ENCODE measurements at places on chromosomes 13 and 19.

DNA sequence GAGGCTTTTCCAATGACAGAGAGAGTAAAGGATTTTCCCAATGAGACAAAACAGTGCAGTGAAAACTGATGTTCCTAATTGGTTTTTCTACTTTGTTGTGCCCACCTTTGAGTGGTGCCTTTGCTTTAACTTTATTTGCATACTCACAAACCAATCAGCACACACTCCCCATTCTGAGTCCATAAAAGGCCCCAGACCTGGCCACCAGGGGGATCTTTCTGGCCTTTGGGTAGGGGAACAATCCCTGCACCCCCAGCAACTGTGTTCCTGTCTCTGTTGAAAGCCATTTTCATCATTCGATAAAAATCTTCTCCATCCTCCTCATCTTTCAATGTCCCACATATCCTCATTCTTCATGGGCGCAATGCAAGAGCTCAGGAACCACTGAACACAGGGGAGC is 252.8 kb downstream of the B3GLCT start:
- DNase-seq: no peak

GRCh38 chr19:32318884-32319520 is 26.4 kb upstream of the ZNF507 start:
- no peak for DNase-seq

DNA sequence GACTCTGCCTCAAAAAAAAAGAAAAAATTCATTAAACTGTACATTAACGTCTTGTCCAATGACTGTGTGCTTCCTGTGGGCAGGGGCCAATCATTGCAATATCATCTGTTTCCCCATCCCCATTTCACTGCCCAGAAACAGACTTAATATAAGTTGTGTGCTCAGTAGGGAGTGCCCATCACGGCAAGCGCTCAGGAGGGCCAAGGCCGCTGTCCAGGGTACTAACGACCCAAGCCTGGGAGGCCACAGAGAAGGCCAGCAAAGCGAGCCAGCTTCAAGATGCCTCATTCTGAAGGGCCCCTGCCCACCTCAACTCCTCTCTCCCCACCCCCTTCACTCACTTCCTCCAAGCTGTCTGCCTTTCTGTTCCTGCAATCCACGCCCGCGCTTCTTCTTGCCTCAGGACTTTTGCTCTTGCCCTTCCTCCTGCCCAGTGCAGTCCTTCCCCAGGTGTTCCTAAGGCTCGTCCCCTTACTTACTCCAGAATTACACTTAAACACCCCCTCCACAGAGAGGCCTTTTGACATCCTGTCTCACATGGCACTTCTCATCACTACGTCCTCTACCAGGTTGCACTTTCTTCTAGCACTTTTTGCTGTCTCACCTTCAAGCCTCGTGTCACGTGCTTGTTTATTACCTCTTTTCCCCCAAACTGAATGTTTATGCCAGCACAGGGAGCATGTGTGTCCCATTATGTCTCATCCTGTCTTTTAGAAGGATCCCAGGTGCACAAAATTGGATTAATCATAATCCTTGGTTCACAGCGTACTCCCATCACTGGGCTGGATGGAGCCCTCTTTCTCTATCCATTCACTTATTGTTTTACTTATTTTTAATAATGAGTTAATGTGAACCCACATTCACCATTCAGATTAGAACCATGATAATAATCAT is 11.3 kb upstream of the POU2F2 start:
- peak; percentile 38 for DNase-seq

DNA sequence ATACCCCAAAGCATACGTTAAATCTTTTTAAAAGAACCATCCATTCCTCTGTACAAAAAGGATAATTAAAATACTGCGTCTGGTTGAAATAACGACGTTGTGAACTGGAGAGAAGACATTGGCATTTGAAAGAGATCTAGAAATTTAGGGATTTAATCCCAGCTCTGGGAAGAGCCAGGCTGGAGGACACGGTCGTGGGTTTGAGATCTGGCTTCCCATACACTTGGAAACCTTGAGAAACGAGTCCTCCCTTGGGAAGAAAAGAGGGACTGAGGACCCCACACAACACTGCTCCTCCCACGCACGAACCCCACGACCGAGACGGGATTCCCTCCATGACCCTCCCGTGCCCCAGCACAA is 625 bp downstream of the ZNF709 start:
- no peak for DNase-seq

DNA sequence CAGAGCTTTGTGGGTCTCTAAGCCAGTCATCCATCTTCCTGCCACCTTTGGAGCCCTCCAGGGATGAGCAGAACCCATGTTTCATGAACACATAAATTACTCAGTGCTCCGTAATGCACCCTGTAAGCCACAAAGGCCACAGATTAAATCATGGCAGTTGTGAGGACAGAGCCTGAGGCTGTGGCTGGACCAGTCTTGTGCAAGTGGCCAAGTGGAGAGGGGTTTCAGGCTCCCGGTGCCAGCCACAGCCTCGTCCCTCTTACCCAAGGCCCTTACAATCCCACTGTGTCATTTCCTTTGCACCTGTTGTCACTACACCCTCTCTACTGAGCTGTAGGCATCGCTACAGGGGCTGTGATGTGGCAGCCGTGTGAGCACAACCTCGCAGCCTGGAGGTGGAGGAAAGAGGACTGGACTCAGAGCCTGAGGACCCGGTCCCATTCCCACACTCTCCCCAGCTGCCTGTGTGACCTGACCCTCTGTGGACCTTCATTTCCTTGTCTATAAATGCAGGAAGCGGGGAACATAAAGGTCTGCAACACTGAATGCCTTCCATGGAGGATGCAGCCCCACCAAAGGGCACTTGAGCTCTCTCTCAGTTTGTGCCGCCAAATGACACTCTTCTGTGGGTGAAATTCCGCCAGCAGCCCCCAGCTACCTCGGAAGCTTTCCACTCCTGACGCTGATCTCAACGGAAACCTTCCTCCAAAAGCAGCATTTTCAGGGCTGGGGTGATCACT is 792.0 kb downstream of the UQCRFS1 start:
- DNase-seq: no peak

DNA sequence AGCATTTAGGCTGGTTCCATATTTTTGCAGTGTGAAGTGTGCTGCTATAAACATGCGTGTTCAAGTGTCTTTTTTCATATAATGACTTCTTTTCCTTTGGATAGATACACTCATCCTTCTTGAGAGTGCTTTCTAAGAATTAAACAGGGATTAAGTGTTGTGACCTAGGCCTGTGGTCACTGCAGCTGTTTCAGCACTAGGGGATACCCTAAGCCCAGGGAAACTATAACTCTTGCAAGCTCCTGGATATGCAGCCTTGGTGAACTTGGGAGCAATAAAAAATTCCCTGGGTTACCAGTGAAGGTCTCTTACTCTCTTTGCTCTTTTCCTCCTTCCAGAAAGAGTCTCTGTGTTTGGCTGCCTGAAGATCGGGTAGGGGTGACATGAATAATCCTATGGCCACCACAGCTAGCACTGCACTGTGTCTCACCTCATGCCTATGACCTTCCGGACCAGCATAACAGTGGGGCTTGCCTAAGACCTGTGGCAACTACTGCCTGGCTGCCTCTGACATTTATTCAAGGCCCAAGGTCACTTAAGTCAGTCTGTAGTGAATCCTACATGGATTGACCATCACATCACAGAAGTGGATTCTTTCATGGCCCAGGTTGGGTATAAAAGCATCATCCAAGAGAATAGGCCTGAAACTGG is 799.7 kb downstream of the DACH1 start:
- no peak for DNase-seq

DNA sequence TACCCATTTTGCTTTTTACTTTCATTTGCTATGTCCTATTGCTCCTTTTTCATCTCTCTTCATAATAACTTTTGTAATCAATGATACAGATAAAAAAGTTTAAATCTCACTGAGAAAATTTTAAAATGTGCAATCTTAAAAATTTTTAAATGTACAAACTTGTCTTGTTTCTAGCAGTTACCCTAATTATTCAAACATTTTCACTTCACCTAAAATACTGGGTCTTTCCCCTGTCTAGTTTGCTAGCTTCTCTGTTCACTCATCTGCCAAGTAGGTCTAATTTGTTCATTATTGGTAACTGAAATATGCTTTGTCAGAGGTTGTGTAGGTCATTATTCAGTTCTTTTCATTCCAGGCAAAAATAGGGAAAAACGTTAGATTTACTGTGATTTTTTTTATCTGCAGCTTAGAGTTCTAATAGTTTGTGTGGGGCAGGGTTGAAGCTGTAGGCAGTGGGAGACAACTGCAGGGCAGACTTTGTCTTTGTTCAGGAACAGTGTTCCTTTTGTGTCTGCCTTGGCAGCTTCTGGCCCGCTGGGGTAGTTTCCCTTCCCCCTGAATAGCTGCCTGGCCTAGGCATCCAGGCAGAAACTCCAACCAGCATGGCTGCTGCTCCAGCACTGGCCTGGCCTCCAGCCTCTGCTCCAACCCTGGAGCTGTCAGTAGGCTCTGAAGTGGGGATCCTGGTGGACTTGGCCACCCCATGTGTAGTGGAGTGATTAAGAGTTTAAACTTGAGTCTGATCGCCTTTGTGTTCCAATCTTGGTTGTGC is 48.5 kb downstream of the WDFY2 start:
- DNase-seq: no peak

- DNase-seq: no peak
These were observed 36.7 kb downstream of the LNX2 start for GRCh38 chr13:27583645-27584044.

All from fibroblast of skin of right biceps (primary cell).